Motor neuron (in vitro differentiated cells): ENCODE measurements at places on chromosomes 4 and X. TPM values are rescaled to one million over a fixed set of nuclear protein-coding genes. Genes with fewer than 3 reads are reported as not detected.

CSAG3 gene
- 1.1 TPM in 1 of 2 replicates, not detected in the other for total RNA-seq

MAGEA10 gene
- not detected in 2 replicates for total RNA-seq

SPIN4 gene
- 5.9 and 6.6 TPM in 2 replicates for total RNA-seq

CCSER1 gene
- total RNA-seq, result 38.4 and 39.3 TPM in 2 replicates

MAOB gene
- total RNA-seq, result 0.45 and 0.98 TPM in 2 replicates

- ATAC-seq, result no peak
These were observed 40.6 kb downstream of the ABLIM2 start for GRCh38 chr4:8118035-8118434.

DNA sequence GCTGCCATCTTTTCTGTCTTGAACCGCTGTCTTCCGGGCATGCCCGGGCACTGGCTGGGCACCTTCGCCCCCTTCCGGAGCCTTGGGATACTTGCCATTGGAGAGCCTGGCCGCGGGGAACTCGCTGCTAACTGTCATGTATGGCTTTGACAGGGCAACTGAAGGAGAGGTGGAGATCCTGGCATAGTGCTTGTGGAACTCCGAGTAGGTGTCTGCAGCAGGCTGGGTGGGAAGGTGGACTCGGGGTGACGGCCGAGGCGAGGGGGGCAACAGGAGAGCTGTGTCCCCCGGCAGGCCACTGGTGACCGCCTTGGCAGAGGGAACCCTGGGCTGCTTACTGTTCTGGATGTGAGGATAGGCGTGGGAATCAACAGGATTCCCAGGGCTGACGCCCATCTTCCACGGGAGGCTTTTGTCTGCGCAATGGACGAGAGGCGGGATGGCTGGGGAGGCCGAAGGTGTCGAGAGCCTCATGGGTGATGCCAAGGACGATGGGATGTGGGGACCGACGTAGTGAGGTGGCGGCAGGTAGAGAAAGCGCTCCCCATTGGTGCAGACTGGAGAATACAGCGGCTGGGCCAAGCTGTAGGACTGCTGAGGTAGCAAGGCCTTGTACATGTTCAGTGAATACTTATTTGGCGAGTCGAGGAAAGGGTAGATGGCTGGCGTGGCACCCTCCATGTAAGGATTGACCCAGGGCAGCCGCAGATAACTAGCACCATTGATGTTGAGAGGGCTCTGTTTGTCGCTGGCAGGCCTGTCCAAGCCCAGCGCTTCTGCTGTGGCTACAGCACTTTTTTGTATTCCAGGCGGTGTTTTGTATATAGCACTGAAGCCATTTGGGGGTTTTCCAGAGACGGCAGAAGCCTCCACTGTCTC lies 23.4 kb downstream of the BCOR start:
- no peak for ATAC-seq

DNA sequence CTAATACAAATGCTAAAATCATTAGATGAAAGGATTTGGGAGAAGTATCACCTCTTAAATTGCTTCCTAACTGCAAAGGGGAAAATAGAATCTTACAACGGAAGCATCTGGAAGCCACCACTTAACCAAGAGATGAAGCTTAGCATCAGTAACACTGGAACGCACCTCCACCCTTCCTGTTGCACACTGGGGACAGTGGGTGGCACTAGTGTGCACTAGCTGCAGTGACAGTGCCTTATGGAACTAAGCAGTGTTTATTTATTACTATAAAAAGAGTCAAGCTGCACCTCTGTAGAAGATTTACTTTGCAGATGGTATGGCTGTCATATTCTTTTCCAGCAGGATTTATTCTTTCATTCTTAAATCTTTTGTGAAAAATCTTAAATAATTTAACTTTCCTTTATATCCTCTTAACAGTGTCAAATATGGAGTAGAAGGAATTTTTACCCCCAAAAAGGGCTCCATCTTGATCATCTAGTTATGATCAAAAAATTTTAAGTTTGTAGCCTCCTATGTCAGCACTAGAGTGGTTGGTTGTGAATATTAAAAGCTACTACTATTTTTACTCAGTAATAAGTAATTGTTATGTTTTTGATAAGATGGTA lies 76.7 kb downstream of the SCD5 start:
- ATAC-seq, result peak; percentile 70

DNA sequence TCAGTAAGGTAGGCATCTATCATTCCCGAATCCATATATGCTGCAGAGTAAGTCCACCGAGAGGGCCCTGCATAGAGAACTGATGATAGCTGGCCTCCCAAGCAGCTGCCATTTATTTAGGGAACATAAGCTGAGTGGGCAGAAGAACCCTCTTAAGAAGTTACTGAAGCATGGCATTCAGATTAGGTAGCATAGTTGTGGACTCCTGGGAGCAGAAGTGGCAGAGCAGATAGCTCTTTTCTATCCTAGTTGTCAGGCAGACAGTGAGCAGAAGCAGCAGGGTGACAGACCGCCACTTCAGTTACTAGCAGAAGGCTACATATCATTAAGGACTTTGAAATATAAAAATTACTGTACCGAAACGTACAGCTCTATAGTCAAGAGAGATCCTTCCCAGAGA lies 454.7 kb downstream of the PPP4R3C start:
- no peak for ATAC-seq

DNA sequence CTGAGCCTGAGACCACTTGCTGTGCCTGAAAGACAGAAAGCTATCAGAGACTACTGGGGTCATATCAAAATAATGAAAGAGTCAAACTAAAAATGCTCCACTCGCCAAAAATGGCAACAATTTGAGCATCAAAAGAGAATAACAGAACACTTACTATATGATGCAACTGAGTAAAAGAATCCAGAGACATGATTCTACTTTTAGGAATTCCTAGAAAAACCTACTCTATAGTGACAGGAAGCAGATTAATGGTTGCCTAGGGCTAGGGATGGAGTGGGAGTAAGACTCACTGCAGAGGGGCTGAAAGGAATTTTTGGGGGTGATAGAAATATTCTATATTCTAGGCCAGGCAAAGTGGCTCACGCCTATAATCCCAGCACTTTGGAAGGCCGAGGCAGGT lies 29.4 kb upstream of the SLAIN2 start:
- ATAC-seq, result no peak

GRCh38 chr4:149521611-149522425 lies 293.8 kb downstream of the IQCM start:
- no peak for ATAC-seq

DNA sequence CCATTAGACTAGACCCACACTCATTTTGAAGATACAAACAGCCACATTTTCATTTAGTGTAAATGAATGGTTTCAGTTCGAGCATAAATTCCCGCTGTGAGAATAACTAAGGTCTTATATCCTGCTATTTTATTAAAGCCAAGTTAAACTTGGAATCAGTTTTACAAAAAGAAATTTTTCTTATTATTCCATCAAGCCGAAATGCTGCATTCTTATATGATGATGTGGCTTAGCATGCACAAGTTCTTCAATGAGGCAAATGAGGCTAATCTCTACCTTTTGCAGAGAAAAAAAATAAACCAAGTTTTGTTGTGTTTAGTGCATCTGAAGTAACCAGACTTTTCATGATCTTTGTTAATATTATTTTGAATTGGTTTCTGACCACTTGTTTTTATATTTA lies 953.9 kb upstream of the PCDH10 start:
- ATAC-seq, result no peak

GRCh38 chrX:116449156-116449555 lies 12.8 kb downstream of the SLC6A14 start:
- ATAC-seq, result peak; percentile 82

GRCh38 chr4:77007358-77008230 lies 58.0 kb downstream of the SEPTIN11 start:
- peak; percentile 73 for ATAC-seq
